ENCODE measurements at places on chromosomes 1 and 21.

DNA sequence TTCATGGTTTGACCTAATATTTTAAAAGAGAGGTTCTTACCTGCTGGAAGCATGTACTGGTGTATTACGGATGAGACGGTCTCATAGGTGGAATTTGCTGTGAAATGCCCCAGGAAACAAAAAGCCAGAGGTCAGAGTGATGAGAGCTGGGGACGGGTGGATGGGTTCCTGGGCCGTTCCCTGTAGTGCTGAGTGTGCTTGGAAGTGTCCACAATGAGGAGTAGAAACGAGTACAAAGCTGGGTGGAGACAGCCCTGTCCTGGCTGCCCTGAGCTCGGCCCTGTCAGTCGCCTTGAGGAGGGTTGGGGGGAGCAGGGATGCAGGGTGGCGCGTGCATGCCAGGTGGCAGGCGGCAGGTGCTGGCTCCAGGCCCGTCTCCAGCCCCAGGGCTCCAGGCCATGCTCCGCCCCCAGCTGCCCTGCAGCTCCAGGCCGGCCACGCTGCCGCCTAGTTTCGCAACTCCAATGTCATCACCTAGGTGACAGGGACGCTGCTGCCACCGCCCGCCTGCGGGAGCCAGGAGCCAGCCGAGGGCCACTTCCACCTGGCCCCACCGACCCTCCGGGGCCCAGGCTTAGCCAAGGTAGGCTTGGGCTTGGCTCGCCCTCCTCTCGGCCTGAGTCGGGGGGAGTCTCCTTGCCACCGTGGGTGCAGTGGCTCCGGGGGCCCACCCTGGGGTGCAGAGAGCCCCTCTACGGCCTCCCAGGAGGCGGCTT, 16.4 kb downstream of the TP73 start:
- peak; percentile 91 for DNase-seq

- no peak for DNase-seq
Measured at GRCh38 chr1:107532318-107532717, 391.5 kb downstream of the NTNG1 start.

GRCh38 chr1:169289016-169289415, 78.6 kb downstream of the NME7 start:
- DNase-seq = no peak

DNA sequence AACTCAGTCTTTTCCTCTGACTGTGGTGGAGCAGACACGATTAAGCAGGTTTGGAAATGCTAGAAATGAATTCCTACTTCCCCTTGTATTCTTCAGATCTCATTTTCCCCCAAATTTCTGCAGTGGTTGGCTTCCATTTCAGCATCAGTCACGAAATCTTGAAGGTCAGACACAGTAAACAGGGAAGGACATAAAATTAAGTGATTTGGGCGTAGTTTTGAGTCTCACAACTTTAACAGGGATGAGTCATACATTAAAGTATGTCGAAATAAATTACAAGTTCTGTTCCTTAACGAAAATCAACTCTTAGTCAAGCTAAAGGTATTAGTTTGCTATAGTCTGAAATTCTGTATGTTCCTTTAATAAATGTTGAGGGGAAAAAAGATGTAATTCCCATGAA, 61.1 kb downstream of the HNRNPR start:
- no peak for DNase-seq

- no peak for DNase-seq
Measured at GRCh38 chr1:172343240-172344160, 77.0 kb upstream of the C1orf105 start.

GRCh38 chr1:44236490-44237272, 23.4 kb downstream of the DMAP1 start:
- DNase-seq = no peak
